Activated CD8-positive, alpha-beta memory T cell treated with anti-CD3 and anti-CD28 coated beads for 1 hour (primary cell): ENCODE measurements at places on chromosomes 1 and 21.
A peak's percentile ranks its signal among the peaks of the same experiment; 100 is the strongest.

DNA sequence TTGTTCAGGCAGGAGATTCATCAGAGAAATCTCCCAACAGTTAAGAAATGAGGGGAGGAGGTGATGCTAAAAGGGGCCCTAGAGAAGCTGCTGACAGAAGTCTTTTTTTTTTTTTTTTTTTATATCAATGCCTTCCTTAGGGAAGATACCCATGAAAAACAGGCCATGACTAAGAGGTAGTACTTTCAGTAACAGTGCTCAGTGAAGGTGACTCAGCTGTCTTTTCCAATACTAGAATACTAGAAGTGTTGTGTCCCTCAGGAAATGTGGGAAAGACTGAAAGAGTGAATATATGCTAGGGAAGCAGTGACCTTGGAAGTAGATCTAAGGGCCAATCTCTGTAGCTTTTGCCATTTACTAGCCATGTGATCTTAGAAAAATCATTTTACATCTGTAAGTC is 52.4 kb upstream of the SLFNL1 start:
- no peak for DNase-seq

DNA sequence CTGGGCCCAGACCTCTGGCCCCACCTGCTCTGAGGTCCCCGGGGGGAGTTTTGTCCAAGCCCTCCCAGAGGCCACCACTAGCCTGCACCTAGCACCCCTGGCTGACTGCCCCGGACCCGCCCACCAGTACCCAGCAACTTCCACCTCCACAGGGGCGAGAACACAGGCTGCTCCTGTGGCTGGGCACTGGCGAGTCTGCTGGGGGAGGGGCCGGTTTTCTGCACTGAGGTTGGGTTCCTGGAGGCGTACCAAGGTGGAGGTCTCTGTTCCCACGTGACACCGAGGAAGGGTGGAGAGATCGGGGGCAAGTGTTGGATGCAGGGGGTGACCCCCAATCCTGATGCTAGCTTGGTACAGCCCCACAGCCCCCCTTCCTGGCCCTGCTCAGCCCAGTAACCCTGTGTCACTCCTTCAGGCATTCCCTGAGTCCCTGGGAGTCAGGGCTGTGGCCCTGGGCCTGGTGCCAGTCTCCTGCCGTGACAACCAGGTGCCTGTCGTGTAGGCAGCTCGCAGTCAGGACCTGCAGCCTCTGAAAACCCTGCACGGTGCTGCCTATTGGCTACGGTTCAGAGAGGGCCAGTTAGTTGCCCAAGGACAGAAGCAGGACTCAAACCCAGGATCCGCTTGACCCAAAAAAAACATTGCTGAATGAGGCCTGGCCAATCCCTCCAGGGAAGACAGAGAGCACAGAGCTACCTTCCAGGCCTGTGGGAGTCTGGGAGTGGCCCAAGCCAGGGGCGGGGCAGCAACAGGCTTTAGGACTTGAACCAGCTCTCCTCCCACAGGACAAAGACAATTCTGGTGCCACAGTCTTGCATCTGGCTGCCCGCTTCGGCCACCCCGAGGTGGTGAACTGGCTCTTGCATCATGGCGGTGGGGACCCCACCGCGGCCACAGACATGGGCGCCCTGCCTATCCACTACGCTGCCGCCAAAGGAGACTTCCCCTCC is 3.1 kb downstream of the ESPN start:
- no peak for DNase-seq

DNA sequence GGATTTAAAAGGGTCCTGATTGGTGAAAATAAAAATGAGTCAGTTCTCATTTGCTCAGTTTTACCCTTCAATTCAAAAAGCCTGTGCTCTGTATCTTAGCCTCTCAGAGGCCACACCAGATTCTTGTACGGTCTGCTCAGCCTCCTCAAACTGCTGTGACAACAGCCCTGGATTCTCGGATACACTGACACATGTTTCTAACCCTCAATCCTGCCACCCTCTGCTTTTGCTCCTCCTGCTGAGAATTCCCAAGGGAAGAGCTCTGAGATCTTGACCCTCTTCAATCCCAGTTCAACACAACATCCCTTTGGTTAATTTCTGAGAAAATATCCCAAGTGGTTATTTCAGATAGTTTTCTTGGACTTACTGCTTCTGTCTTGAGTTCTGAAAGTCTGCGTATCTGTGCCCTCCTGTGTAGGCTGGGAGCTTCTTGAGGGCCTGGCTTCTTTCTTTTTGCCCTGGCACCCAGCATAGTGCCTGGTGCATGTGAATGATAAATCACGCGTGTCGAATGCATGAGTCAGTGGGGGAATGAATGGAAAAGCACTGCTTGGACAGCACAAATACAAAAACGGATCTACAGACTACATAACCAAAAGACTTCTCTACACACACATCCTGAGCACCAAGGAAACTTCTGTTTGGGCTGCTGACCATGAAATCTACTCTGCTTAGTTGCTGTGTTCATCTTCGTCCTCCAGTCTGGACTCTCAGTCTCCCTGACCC is 24.5 kb downstream of the IRF2BP2 start:
- DNase-seq = no peak

DNA sequence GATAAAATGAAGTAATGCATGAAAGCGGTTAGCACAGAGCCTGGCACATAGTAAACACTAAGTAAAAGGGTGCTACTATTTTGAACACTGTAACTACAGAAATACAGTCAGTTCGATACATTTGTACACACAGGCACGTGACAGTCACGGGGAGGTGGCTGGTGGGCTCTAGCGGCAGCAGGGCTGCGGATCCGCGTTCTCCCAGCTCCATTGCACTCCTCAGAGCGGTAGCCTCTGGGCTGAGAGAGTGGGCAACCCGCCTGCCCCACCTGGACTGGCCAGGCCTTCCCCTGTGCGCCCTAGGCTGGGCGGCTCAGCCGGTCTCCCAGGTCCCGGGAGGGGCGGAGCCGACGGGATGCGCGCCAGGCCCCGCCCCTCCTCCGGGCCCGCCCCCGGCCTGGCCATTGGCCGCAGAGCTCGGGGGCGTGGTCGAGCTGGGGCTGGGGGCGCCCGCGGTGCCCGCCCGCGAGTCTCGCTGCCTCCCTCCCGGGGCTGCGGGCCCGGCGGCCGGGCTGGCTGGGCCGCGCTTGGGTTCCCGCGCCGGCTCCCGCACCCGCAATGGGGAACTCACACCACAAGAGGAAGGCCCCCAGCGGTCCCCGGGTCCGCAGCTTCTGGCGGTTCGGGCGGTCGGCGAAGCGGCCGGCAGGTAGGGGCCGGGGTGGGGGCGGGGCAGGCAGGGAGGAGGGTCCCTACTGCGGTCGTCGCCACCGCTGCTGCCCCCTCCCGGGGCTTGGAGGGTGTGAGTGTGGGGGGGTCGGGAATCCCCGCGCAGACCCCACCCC is 51.2 kb upstream of the SYNC start:
- peak; percentile 60 for DNase-seq

DNA sequence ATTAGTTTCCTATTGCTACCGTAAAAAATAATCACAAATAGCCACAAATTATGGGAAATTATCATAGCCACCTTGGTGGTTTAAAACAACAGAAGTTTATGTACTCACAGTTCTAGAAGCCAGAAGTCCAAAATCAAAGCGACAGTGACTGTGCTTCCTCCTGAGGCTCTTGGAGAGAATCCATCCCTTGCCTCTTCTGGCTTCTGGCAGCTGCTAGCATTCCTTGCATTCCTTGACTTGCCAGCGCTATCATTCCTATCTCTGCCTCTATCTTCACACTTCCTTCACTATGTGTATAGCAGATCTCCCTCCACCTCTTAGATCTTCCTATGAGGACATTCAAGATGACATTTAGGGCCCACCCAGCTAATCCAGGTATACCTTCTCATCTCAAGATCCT is 180.1 kb upstream of the USP25 start:
- DNase-seq = no peak

DNA sequence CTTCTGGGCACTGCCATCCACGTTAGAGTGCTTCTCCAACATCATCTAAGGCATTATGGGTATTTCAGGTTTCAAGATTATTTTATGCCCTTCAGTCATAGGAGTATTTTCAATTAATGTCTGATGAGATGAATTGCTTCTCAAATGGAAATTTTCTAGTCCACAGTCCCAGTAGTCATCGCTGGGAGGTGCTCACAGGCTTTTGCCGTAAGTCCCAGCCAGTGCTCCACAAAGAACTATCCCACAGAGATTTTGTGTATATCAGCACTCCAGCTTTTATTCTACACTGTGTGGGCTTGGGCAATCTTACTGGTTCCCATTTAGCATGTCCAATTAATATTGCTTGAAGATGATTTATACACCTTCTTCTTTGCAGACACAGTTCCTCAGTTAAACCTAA is 61.0 kb downstream of the SMYD2 start:
- no peak for DNase-seq

DNA sequence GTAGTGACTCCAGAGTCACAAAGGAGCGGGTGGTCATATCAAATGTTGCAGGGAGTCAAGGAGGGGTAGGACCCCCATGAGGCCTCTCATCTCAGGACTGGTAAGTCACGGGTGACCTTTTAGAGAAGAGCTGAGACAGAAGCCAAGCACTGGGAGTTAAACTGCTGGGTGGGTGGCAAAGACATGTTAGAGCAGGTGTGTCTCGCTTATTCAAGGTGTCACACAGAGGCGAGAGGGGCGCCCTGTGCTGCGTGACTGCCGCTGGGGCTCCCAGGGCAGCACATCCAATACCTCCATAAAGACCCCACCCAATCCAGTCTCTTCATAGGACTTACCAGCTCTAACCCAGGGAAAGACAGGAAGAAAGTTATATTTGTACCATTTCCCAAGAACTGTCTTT is 15.2 kb downstream of the CASQ2 start:
- no peak for DNase-seq

DNA sequence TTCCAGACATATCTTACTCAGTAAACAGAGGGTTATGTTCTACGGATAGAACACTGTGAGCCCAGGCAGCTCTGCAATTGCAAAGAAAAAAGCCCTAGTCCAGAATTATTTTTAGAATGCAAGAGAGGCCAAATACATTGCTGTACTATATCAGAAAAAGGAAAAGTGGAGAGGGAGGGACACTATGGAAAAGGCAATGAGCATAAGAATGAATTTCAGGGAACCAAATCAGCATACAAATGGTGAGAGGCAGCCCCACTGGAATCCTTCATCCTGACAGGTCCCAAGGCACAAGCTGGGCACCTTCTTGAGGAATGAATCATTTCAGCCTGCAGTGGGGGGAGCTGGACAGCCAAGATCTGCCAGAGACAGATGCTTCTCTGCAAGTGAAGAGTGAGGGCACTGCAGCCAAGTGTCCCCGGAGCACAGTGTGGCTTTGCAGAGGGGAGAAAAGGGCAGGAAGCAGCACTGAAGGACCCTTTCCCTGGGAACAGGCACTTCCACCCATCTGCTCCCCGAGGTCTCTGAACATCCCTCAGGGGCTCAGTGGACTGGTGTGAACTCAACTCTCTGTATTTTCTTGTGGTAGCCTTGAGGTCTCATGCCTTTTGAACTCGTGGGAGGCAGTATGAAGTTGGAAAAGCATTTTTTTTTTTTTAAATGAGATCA is 115.6 kb downstream of the XCL2 start:
- DNase-seq = no peak
